Sigmoid colon (tissue), 7 donors: ENCODE measurements at places on chromosomes 5 and 9. TPM values are rescaled to one million over a fixed set of nuclear protein-coding genes. Genes with fewer than 3 reads are reported as not detected.

Gene SAPCD2
- total RNA-seq: 0.81 TPM

Gene TMEM252
- not detected for total RNA-seq

Gene SPINK7
- total RNA-seq: not detected

Gene ATP10B
- total RNA-seq: 0.16 TPM

DNA sequence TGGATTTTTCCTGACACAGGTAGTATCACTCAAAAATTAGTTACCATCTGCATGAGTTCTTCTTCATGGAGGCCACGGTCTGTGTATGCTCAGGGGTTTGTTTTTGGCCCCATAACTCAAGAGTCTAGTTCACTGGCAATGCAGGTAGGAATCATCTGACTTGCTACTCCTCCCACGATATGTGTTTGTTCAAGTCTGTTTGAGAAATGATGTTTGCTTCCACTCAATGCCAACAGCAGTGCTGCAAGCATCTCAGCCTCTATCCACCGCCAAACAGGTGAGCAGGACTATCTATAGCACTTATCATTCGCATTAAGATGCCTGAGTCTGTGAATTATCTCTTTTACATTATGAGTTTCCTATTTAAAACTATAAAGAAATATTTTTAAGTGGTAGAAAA, 264.8 kb upstream of the PTGER4 start:
- no peak overlapping the region for H3K27ac ChIP-seq
- no peak overlapping the region for H3K4me3 ChIP-seq
- H3K36me3 ChIP-seq: no peaks in the 10 kb centered on the region

GRCh38 chr5:149251546-149251945, 20.1 kb upstream of the AFAP1L1 start:
- no peaks in the 10 kb centered on the region for H3K4me1 ChIP-seq
- DNase-seq: no peak

DNA sequence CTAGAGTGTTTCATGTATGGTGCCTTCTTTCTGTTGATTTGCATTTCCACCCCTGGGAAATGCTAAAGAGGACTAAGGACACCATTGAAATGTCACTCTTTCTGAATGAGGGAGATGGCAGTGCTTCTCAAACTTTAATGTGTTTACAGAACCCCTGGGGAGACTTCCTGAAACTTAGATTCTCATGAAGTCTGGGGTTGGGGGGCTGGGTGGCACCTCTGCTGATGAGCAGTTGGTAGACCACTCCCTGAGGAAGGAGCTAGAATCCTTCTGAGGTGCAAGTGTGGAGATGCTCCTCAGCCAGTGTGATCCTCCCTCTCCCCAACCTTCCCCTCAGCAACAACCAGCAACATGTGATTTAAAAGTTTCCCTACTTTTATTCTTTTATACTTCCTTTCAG, 546.8 kb downstream of the LRRC70 start:
- H3K27me3 ChIP-seq: no peaks in the 10 kb centered on the region
- no peak for DNase-seq
- H3K4me3 ChIP-seq: no peak overlapping the region
- H3K4me1 ChIP-seq: no peaks in the 10 kb centered on the region

- no peaks in the 10 kb centered on the region for H3K27me3 ChIP-seq
- H3K4me1 ChIP-seq: no peaks in the 10 kb centered on the region
- H3K36me3 ChIP-seq: no peaks in the 10 kb centered on the region
- H3K27ac ChIP-seq: no peak overlapping the region
These were observed 176.0 kb upstream of the TLE4 start for GRCh38 chr9:79395755-79396154.

DNA sequence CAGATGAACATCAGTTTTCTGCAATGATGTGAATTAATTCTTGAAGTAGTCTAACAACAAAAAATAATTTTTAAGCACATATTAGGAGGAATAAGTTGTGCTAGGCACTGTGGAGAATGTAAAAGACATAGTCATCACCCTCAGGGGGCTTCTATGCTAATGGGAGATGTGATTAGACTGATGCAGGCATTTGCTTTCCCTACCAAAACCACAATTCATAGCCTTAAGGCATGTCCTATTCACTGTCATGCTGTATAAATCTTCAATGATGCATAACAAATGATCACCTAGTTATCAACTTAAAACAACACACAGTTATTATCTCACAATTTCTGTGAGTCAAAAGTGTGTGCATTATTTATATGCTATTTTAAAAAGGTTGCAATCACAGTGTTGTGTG, 422.6 kb downstream of the MAN2A1 start:
- DNase-seq: no peak
- no peaks in the 10 kb centered on the region for H3K27me3 ChIP-seq
- H3K27ac ChIP-seq: no peak overlapping the region
- no peaks in the 10 kb centered on the region for H3K36me3 ChIP-seq
- H3K4me3 ChIP-seq: no peak overlapping the region
